ENCODE measurements at places on chromosomes 4 and X. TPM values are rescaled to one million over a fixed set of nuclear protein-coding genes. Genes with fewer than 3 reads are reported as not detected.

MTNR1A gene
- not detected for total RNA-seq

OTUD4 gene
- 25.7 TPM for total RNA-seq

FAM47A gene
- not detected for total RNA-seq

KDM6A gene
- 23.4 TPM for total RNA-seq

GLUD2 gene
- 2.0 TPM for total RNA-seq

PNMA6F gene
- total RNA-seq, result not detected

NSG1 gene
- total RNA-seq, result not detected

NUDT10 gene
- 6.3 TPM for total RNA-seq

TLL1 gene
- total RNA-seq, result under 0.01 TPM

CENPVL3 gene
- not detected for total RNA-seq

ARL9 gene
- under 0.01 TPM for total RNA-seq
